ENCODE measurements at places on chromosomes 3 and 15.

- DNase-seq, result no peak
Observed at GRCh38 chr15:33357845-33358244, 47.1 kb downstream of the RYR3 start.

GRCh38 chr3:10777627-10778026 is 38.4 kb upstream of the SLC6A11 start:
- DNase-seq, result no peak

GRCh38 chr15:95448531-95449229 is 881.8 kb upstream of the NR2F2 start:
- DNase-seq, result no peak

- DNase-seq, result no peak
Observed at GRCh38 chr3:8727605-8728512, 5.7 kb upstream of the CAV3 start.

GRCh38 chr3:186236357-186237020 is 125.5 kb downstream of the DGKG start:
- no peak for DNase-seq

DNA sequence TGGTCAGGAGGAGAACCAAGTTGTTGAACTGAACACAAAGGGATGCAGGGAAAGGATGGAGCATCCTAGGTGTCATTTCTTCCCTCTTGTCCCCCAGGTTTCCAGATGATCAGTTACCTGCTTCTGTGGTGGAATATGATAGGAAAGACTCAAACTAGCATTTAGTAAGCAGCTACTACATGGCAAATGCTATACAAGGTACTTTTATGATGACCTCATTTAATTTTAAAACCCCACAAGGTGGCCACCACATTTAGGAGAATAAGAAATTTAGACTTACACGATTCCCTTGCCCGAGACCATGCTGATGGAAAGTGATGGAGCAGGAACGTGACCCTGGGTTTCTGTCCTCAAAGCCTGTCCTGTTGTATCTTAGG is 40.9 kb downstream of the CCR4 start:
- no peak for DNase-seq

GRCh38 chr3:188179006-188179966 is 25.3 kb downstream of the LPP start:
- DNase-seq, result no peak

DNA sequence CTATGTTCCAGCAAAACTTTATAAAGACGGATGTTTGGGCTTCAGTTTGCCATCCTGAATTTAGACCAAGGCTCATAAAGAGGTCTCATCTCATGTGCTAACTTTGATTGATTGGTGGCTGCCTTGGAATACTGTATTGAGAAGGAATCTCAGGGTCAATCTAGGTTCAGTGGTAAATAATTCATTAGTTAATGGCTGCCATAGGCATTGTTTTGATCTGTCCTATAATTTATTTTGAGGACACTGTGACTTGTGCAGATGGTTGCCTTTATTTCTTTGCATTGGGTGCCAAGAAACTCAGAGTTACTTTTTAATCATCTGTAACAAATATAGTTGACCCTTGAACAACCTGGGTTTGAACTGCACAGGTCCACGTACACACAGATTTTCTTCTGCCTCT is 159.8 kb downstream of the B3GALNT1 start:
- DNase-seq, result no peak

- DNase-seq, result no peak
Observed at GRCh38 chr3:9721700-9722060, 9.9 kb upstream of the BRPF1 start.

- no peak for DNase-seq
Observed at GRCh38 chr3:45345846-45346580, 42.4 kb upstream of the LARS2 start.

DNA sequence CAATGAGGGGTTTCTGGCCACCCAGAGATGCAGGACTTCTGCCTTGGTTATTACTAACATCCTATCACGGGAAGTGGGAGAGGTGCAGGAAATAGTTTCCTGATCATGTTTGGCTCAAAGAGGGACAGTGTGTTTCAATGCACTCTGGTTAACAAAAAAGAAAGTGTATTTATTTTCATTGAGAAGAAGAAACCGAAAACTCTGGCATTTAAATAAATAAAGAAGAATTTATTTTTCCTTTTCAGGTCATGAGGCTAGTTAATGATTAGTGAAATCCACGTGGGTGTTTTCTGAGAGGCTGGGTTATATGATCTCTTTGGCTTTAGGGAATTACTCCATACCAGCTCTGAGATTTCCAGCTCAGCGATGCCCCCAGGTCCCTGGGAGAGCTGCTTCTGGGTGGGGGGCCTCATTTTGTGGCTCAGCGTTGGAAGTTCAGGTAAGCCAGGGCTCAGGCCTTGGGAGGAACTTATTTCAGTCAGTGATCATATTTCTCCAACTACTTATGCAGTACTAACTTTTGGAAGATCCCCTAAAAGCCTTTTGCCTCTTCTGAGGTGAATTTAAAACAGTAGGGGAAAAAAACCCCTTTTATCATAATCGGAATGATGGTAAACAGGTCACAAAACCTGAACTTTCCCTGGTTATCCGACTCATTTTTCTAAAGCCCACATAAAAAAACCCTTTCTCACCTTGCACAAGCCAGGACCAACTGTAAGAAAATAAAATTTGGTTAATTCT is at the start of gene PLA1A:
Gene PLA1A, plus strand, starts transcription at position 338 of the 741 bp plus-strand sequence. Its CDS starts 29 bp downstream, at position 367.
- no peak for DNase-seq

GRCh38 chr3:139532976-139533375 is 6.6 kb downstream of the RBP1 start:
- no peak for DNase-seq

- no peak for DNase-seq
Observed at GRCh38 chr15:59221511-59222505, 15.2 kb downstream of the LDHAL6B start.

- no peak for DNase-seq
Observed at GRCh38 chr3:105997800-105998526, 129.2 kb upstream of the CBLB start.

GRCh38 chr3:170477395-170477794 is 58.7 kb downstream of the CLDN11 start:
- no peak for DNase-seq

DNA sequence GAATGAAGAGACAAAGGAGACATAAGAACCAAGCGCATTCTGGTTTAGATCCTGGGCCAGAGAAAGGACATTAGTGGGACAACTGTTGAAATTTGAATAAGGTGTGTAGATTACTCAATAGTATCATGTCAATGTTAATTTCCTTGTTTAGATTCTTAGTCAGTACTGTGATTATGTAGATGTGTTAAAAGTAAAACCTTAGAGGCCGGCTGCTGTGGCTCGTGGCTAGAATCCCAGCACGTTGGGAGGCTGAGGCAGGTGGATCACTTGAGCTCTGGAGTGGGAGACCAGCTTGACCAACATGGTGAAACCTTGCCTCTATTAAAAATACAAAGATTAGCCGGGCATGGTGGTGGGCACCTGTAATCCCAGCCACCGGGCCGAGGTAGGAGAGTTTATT is 26.7 kb downstream of the CYP8B1 start:
- DNase-seq, result no peak

- DNase-seq, result no peak
Observed at GRCh38 chr3:195098741-195099525, 172.0 kb downstream of the XXYLT1 start.

DNA sequence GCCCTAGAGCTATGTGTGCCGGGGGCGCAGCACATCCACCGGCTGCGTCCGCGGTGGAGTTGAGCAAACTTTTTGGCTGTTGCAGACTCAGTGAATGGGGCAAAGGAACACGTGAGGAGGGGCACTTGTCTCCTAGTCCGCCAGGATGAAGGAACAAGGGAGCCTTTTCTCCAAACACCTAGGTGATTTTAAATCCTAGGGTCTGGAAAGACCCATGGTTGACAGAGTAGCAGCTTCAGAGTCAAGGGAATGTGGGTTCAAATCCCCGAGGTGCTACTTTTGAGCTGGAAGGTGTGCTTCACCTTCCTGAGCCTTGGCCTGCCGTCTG is 648 bp downstream of the ACAN start:
- DNase-seq, result no peak

DNA sequence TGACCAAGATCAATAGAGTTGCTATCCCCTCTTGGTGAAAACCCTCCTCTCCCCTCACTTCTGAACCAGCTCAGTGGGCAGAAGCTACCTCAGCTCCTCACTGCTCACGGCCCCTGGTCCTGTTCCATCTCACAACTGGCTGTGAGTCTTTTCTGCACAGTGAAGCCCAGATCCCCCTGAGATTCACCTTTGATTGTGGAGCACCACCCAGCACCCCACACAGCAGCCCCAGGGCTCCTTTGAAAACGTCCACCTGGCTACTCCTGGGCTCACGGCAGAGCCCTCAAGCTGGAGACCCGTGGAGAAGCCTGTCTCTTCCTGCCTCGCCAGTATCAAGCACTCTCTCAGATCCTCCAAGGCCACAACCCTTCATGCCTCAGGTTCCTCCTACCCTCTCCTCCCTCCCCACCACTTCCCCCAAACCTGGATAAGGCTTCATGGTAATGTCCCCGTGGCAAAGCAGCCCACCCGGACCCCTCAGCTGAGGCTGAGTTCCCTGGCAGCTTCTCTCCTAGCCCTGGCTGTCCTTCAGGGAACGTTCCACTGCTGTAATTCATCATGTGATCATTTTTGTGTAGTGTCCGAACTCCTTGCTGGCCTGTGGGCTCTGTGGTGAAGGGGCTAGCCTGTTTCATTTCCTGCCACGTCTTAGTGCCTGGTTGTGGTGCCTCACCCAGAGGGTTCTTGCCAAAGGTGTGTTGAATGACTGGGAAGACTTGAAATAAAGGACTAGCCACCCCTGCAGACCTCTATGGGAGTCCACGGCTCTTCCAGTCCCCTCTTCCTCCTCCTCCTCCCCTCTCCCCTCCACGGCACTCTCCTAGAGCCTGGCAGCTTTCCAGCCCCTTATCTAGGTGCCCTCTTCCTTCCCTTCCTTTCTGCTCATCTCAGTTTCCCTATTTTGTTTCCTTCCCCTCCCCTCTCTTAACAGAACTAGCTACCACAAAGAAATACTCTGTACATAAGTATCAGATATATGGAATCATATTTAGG is 44.5 kb downstream of the KY start:
- DNase-seq, result no peak

DNA sequence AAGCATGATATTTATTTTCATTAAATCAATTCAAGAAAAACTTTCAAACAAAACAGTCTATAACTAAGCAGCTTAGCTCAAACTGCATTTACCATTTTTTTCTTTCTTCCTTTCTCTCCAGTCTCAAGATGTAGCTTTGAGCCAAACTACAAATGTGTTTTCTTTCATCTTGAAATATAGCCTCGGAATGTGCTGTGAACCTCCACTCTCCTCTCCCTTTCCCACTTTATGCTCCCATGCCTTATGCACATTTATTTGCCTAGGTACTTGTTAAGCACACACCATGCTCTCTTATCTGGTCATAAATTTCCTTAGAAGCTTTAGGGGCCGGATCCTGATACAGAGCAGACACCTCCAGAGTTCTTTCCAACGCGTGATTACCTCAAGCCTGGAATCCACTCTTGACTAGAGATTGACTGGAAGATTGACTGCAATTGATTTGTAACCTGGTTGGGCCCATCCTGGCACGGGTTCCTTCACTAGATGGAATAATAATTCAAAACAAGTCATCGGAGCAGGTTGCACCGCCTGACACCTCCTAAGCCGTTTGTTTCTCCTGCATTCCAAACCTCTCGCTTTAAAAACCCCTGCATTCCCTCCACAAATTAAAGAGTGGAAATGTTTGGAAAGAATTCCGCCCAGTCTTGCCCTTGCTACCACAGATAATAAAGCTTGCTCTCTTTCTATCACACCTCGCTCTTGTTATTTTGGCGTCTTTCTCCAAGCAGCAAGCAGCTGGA is 344.7 kb downstream of the CHL1 start:
- DNase-seq, result no peak

DNA sequence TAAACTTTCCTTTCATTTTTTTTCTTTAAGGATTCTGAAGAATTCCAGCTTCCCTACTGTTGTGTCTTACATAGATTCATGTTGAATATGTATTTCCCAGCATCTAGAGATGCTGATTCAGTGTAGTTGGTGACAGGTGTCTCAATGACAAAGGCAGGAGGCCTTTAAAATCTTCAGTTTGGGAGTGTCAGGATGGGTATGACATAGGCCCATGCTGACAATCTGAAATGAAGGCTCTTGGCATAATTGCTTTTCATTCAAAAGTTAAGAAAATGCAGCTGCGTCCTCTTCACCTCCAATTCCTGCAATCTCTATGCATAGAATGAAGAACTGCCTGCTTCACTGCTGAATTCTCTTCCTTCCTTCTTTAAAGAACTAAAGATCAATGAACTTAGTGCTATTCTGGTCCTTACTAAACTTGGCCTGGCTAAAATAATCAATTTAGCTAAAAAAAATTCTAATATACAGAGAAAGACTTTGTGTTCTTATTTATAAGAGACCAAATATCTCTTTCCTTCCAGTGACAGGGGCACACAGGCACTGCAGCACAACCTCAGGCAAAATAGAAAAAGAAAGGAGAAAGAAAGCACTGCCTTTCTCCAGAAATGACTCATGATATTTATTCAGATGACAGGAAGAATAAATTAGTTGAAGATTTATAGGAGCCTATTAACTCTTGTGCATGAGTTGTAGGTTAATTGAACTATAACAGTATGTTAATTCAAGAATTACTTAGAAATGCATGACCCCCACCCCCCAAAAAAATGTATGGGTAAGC is 152.6 kb upstream of the GBE1 start:
- DNase-seq, result no peak

- no peak for DNase-seq
Observed at GRCh38 chr15:42825599-42825998, 88.7 kb upstream of the CDAN1 start.

DNA sequence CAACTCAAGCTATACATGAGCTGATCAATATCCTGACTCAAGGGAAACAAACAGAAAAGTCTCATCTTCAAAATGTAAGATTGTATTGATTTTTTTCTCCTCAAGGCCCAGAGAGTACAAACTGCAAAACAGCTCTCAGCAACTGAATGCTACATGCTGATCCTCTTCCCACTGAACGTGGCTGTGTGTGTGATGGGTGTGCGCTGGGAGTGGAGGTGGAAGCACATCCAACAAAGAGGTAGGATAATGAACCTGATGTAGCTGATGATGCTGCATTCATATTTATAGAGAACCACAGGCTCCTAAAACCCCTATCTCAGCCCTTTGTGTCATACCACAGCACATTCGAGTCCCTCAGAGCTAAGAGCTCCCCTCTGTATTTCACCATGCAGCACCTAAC is 56.8 kb downstream of the GABRB3 start:
- DNase-seq, result no peak

GRCh38 chr3:58241306-58242044 is 3.9 kb downstream of the ABHD6 start:
- no peak for DNase-seq

Measured in activated T-helper 1 cell treated with anti-CD3 and anti-CD28 coated beads, Interleukin-2, amount 50 U/mL, for 16 hours (primary cell).